Hippocampal formation (tissue), 2 donors: ENCODE measurements at places on chromosomes 12 and 14.

- DNase-seq: no peak
These were observed 678.7 kb upstream of the TMEM132C start for GRCh38 chr12:127588249-127588648.

DNA sequence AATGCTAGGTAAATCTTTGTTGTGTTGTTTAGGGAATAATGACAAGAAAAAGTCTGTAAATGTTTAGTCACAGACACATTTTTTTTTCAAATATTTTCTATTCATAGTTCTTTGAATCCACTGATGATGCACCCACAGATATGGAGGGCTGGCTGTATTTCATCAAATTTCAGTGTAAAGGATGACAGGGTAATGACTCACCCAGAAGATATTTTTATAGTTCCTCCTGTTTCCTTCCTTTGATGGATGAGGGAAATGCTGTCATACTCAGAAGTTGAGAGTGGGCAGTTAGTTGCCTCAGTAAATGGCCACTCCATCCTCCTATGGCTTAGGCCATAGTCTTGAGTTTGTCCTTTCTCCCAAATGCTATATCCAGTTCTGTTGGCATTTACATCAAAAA is 76.9 kb upstream of the REP15 start:
- DNase-seq: no peak

- no peak for DNase-seq
These were observed 90.3 kb downstream of the AKAP6 start for GRCh38 chr14:32419429-32419828.

- DNase-seq: no peak
These were observed 1053.3 kb downstream of the VRK1 start for GRCh38 chr14:97850466-97850865.

GRCh38 chr12:20055856-20056255 is 312.5 kb upstream of the PDE3A start:
- DNase-seq: no peak
